HS-5 (cell line): ENCODE measurements at places on chromosomes 7 and 10.

- no peak for DNase-seq
Measured at GRCh38 chr7:43249823-43250145, 137.3 kb downstream of the HECW1 start.

- no peak for DNase-seq
Measured at GRCh38 chr7:158446706-158447105, 140.9 kb downstream of the PTPRN2 start.

DNA sequence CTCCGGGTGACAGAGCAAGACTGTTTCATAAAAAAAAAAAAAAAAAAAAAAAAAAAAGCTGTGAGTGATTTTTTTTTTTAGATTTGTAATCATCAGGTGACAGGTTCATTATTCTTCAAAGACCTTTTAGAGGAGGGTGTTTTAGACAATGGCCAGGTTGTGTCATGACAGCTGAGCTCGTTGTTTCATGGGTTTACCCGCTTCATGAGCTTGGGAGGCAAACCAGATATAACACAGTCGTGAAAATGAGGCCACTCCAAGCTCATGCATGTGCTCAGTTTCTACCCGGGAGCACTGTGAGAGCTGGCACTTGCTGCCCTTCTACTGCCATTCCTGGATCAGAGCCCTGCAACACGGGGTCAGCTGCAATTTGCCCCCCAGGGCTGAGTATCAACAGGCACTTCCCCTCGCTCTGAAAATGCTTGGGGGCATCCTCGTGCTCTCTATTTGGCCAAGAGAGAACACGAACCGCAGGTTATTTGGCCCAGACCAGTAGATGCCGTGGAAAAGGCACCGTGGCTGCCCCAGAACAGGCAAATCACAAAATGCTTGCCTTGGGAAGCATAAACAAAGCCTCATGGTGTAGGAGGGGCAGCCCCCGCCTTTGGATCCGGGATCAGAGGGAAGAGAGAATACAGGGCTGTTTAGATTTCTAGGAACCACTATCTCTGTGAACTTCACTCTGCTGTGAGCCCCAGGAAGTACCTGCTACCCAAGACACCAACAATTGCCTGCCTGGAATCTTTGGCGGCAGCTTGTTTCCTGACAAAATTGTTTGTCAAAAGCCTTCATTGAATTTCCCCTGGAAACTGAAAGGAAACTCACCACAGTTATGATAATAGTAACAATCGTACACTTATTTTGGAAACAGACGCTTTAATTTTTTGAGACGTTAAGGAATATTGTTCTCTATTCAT is 371.0 kb downstream of the FRMD4A start:
- no peak for DNase-seq

DNA sequence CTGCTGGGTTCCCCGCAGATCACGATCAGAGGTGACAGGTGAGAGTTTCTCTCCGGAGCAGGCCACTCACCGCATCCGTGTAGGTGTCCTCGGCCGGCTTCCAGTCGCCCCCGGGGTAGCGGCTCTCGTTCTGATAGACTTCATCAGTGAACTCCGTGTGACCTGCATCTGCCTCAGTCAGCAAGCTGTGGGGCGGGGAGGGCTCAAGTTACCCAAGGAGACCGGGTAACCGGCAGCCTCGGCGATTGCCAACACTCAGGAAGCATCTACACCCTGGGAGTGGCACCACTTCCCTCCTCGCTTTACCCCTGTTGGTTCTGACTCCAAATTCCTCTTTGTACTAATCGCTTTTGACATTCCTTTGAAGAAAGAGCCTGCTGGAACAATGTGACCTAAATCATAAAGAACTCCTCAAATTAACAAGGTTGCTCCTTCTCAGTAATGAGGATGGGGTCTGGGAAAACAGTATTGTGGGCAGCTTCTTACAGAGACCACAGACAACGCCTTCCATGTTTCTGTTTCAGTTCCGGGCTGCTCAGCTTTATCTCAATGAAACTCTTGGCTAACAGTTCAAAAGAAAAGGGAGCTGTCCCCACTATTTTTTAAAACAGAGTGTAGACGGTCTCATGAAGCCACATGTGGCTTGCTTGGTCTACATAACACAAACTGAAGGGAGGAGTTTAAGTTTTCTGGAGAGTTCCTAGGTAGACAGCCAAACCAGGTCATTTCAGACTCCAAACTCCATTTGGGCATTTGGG is 118.1 kb downstream of the MYOF start:
- no peak for DNase-seq

GRCh38 chr7:89655946-89656345 is 498.3 kb upstream of the STEAP1 start:
- DNase-seq: no peak

DNA sequence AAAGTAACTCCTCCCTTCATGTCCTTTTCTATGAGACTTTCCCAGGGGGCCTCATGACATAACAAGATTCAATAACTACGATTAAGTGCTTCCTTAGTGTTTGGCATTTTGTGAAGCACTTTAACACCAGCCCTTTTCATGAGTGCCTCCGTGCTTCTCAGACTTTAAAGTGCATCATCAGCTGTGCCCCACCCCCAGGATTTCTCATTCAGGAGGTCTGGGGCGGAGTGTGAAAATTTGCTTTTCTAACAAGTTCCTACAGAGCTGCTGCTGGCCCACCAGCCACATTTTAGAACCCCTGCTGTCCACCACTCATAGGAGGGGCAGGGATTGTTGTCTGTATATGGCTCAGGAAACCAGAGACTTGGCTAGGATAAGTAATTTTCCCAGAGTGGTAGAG is 445.3 kb downstream of the LRMDA start:
- no peak for DNase-seq

- no peak for DNase-seq
Measured at GRCh38 chr10:78604721-78605120, 464.0 kb upstream of the ZMIZ1 start.

DNA sequence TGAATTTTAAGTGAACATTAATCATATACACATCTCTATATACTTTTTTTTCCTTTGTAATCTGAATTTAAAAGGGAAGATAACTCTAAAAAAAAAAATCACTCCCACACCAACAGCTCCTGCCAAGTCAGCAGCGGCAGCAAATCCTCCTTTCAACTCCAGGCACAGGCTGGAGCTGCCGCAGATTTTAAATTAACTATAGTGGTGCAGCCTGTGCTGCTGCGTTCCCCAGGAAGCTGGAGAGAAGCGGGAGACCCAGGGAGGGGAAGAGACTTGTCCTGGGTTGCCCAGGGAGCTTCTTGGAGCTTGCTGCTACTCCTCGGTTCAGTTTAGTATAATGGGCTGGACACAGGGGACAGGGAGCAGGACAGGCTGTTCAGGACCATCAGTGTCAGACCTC is 32.6 kb upstream of the HSPB1 start:
- DNase-seq: no peak

- no peak for DNase-seq
Measured at GRCh38 chr10:116691635-116692034, 50.7 kb downstream of the HSPA12A start.

DNA sequence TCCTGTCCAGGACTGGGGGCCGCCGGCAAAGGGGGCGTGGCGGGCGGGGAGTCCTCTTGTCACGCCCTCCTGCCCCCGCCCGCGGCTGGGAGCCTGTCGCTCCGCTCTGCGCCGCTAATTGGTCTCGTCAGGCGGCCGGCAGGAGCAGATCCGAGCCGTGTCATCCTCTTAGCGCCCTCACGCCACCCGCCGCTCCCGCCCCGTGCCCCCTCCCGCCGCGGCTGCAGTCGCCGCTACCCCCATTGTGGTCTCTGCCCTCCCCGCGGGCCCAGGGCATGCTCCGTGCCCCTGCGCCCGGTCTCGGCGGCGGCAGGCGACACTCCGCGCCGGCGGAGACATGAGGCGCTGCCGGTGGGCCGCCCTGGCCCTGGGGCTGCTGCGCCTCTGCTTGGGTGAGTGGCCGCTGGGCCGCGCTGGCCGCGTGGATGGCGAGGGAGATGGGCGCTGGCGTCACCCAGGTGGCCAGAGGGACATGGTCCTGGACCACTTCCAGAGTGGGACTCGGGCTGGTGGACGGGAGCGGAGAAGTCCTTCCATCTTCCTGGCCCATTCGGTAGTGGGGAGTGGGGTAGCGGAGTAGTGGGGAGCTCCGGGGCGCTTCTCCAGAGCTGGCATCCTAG is at the start of gene CDHR1:
CDHR1 (plus strand) TSS at position 114 of the 620 bp plus-strand sequence; CDS start at position 338, 224 bp downstream.
- DNase-seq: no peak
